Hematopoietic multipotent progenitor cell treated with erythropoietin and hydrocortisone succinate and interleukin-3 and kit ligand, for 6 days (in vitro differentiated cells): ENCODE measurements at places on chromosomes 13 and 19.
A peak's percentile ranks its signal among the peaks of the same experiment; 100 is the strongest.

GRCh38 chr13:39866722-39867121 is 211.3 kb downstream of the COG6 start:
- no peak for DNase-seq

DNA sequence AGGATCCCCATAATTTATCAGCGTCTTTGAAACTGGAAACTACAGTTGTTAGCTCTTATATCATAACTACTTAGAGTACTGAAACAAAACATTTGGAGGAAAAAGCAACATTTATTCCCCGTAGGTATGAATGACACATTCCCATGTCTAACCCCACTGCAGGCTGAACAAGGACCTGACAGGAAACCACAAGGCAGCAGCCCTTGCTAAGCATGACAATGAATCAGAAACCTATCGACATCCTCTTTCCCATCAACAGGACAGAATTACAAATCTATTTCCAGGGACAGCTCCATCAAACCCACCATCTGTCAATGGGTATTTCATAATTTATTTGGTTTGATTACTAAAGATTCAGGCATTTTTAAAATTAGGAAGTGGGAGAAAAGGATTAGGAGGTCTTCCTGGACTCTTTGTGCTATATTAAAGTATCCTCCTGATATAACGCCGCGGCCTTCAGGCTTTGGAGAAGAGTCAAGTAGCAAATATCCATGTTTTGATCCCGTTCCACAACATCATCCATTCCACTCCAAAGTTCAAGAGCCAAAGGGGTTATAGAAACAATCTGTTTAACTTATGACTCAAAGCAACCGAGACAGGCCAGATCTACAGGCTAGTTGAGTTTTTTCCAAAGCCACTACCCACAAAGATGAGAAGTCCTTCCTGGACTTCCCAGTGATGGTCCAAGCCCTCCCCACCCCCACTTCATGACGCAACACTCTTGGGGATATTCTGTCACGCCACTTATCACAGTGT is 51.1 kb downstream of the FAM216B start:
- DNase-seq: no peak

- no peak for DNase-seq
These were observed 160.5 kb downstream of the LACC1 start for GRCh38 chr13:44040070-44040817.

GRCh38 chr13:100790405-100790804 is 115.8 kb upstream of the TMTC4 start:
- DNase-seq: no peak

GRCh38 chr13:50594276-50595051 is 249.0 kb downstream of the DLEU7 start:
- peak; percentile 22 for DNase-seq

DNA sequence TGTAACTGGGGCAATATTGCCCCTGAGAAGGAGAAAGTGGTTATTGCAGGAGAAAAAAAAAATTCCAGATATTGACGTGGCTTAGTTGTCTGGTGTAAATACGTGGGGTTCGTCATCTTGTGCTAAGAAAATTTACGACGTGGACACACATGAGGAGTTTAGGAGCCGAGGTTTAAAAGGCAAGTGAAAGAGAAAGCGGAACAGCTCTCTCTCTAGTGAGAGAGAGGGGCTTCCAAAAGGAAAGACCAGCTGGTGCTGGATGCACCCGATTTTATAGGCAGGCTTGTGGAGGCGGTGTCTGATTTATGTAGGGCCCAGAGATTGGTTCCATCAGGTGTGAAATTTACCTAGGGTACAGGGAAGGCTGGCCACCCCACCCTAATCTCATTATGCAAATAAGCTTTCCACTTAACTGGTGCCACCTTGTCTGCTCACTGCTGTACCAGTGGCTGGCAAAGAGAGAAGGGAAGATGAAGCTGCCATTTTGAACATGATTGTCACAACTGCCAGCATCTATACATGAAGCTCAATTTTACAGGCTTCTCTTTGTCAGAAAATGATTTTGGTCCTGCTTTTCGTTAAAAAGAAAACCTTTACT is 845.1 kb downstream of the DACH1 start:
- no peak for DNase-seq

DNA sequence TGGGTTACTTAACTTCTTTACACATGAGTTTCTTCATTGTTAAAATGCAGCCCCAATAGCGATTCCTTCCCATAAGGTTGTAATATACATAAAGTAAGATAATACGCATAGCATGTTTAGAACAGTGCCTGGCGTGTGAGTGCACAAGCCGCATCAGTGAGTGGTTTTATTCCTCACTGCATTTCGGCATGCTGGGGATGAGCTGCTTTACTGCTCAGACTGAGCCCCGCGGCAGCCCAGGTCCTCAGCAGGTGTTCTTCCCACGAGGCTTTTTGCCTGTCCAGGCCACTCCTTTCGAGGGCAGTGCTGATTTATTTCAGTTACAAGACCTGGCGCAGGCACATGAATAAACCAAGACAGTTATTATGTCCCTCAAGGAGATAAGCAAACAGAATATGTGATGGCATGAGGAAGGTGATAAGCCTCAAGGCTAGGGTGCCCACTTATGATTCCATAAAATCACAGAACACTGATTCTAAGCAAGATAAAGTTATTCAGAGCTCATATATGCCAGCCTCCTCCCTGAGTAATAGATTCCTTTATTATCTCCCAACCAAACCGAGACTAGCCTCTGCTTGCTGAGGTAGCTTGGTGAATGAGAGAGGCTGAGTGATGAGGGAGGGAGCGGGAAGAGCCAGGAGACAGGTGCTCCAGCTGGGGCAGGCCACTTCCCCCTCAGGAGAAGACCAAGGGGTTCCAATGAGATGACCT is 505.5 kb downstream of the DIAPH3 start:
- no peak for DNase-seq

DNA sequence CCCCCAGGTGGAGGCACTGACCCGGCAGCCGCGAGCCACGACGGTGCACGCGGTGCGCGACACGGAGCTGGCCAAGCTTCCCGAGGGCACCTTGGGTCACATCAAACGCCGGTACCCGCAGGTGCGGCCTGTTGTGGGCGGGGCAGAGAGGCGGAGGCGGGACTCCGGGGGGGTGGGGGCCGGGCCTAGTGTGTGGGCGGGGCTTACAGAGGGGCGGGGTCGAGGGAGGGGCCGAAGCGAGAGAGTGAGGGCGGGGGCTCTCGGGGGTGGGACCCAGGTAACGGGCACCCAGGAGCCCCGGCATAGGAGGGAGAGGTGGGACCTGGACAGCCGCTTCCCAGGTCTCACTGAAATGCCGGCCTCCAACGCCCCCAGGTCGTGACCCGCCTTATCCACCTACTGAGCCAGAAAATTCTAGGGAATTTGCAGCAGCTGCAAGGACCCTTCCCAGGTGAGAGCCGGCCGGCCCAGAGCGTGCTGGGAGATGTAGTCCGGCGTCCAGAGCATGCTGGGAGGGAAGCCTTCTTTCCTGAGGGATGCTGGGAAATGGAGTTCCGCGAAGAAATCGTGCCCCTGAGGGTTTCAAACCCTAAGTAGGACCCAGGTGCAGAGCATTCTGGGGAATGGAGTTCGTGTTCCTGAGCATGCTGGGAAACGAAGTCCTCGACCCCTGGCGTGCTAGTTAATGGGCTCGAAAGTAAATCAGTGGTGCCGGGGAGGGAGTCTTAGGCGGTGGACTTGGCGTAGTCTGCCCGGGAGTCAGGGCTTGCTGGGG is 15.7 kb downstream of the PNPLA6 start:
- peak; percentile 74 for DNase-seq

GRCh38 chr13:108948251-108948671 is 318.9 kb downstream of the MYO16 start:
- no peak for DNase-seq

- no peak for DNase-seq
These were observed 17.2 kb downstream of the KCNC3 start for GRCh38 chr19:50311723-50312635.
